ENCODE measurements at places on chromosomes 6 and 20.

- DNase-seq, result no peak
These were observed 654 bp downstream of the FAM8A1 start for GRCh38 chr6:17600527-17601385.

- no peak for DNase-seq
These were observed 69.6 kb downstream of the HFE start for GRCh38 chr6:26156850-26157250.

DNA sequence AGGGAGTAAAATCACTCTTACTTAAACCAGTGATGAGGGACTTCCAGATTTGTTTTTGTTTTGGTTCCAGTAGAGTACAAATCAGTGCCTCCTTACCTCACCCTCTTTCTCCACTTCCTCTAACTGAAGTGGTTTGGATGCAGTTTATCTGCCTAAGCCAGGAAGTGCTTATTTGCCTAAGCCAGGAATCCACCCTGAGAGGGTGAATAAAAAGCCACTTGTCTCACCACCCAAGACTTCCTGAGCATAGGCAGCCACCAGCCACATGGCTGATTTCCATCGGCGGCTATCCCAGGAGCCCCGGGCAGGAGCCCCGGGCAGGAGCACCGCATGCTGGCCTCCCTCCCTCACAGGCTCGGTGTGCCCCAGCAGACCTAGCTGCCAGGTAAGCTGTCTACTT is 12.0 kb downstream of the LRP11 start:
- DNase-seq, result no peak

DNA sequence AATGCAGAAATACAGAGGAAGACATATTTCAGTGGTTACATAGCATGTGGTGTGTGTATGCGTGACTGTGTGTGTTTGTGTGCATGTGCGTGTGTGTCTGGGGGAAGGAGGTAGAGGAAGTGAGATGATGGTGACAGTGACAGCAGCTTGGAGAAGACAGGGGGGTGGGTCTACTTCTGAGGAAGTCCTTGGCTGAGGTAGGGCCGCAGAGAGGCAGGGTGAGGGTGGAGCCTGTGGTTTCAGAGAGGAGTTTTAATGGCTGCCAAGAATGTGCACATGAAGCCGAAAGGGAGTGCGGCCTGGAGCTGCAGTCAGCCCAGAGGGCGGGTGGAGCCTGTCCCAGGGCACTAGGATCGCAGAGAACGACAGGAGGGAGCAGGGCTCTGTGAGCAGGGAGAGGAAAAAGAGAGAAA is 22.7 kb upstream of the RNF24 start:
- no peak for DNase-seq

DNA sequence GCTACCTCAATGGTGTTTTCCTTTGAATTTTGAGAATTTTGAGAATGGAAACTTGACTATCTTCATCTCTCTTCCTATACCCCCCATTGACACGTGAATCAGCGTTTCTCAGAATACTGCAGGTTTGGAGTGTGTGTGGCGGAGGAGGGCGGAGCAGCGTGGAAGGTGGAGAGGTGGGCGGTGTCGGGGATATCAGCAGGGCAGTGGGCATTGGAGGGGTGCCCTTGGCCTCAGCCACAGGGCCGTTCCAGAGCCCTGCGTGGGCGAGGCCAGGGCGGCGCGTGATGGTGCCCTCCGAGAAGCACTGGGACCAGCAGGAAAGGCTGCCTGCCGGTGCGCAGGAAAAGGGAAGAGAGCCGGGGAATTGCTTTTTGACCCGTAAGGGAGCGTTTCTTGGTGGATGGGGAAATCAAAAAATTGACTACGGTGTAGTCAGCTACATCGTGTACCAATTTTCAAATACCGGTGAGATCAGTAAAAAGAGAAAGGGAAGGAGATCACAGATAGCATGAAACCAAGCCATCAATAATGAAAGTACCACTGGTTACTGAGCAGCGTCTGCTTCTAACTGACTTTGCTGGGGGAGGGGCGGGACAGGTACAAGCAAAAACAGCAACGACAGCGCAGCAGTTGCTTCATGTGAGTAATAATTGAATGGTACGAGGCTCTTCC is 82.7 kb upstream of the DUSP22 start:
- no peak for DNase-seq

DNA sequence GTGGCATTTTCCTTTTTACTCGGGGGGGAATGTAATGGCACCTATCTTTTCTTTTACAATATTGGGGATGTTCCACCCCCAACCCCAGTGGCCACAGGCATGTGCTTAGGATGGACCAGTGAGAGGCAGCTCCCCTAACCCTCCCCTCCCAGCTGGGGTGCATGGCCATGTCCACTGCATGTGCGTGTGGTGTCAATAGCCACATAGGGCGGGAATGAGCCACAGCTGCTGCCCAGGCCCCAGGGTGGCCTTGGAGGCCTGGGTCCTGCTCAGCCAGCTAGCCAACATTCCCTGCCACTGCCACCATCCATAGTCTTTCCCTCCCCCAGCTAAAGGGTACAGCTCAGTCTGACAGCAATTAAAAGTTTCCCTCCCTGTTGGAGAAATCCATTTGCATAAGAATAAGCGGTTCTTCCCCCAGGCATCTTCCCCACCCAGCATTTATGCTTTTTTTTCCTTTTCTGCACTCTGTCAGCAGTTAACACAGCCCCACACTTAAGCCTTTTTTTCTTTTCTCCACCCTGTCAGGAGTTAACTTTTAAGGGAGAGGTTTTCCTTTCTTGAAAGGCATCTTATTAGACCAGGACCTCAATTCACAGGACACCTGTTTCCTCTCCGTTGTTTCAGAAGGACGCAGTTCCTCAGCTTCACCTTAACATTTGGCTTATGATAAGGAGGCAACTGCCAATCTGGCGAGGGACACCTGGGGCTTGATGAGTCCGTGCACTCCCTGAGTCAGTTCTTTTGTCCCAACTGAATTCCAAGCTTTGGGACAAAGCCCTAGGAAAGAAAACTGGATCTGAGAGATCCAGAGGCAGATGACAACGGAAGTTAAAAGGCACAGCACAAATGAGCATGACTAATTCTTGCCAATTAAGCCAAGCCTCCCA is 121.4 kb downstream of the TPBG start:
- no peak for DNase-seq

GRCh38 chr6:3414327-3415081 is 42.3 kb downstream of the SLC22A23 start:
- no peak for DNase-seq

DNA sequence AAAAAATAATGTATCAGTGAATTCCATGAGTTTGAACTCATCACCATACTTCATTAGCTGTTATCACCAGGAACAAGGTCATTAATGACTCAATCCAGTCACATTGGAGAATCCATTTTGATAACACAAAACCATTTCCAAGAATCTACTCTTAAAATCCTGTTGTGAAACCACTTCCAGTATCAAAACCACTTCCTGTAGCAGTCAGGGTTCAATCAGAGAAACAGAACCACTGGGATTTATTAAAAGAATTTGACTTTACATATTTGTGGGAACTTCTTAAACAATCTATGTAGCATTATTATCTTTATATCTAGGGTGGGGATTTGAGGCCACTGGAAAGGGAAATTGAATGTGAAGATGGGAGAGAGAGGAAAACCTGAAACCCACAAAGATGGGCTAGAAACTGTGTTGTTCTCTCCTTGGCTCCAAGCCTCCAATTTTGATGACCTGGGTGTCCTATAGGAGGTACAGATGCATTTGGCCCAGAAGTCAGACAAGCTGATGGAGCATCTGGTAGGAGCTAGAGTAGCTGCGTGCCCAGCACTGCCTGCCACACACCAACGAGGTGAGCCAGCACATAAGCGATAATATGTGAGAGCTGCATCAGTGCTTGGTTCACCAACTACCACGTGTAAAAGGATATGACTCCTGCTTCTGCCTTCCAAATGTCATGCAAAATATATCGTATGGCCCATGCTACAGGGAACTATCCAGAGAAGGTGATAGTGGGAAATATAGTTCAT is 117.0 kb downstream of the TMEM200A start:
- DNase-seq, result no peak

- DNase-seq, result no peak
These were observed 24.4 kb upstream of the SLC17A3 start for GRCh38 chr6:25898289-25898977.

DNA sequence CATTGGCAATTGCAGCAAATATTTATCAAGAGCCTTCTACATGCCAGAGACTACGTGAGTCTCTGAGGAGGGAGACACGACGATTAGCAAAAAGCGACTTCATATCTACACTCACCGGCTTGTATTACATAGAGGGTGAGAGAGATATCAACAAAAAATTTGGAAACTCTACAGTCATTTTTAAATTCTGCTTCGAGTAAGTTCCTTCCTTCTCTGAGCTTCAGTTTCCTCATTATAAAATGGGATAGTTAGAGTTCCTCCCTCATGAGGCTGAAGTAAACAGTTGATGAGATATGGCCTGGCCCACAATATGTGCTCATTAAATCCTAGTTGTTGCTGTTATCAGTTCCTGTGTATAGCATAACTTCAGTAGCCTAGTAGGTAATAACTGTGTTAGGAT is 64.1 kb upstream of the SIRPA start:
- DNase-seq, result no peak

GRCh38 chr6:161649068-161649467 is 375.2 kb upstream of the AGPAT4 start:
- DNase-seq, result no peak

DNA sequence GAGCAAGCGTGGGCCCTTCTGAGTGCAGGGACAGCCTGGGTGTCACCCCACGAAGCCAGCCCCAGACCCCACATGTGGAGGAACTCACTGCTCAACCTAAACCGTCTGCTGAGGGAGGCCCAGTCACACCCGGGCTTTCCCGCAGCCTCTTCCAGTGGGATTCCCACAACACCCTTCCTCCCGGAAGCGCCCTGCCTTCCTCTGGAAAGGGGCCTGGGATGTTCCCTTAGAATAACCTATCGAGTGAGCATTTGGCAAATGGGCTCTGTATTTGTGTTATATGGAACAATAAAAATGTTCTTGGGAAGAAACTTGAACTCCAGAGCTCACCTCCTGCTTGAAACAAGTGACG is 100.0 kb upstream of the DUSP22 start:
- DNase-seq, result no peak

- no peak for DNase-seq
These were observed 365.2 kb upstream of the JARID2 start for GRCh38 chr6:14880677-14881076.

- no peak for DNase-seq
These were observed 179.7 kb upstream of the SCGN start for GRCh38 chr6:25472306-25472705.

DNA sequence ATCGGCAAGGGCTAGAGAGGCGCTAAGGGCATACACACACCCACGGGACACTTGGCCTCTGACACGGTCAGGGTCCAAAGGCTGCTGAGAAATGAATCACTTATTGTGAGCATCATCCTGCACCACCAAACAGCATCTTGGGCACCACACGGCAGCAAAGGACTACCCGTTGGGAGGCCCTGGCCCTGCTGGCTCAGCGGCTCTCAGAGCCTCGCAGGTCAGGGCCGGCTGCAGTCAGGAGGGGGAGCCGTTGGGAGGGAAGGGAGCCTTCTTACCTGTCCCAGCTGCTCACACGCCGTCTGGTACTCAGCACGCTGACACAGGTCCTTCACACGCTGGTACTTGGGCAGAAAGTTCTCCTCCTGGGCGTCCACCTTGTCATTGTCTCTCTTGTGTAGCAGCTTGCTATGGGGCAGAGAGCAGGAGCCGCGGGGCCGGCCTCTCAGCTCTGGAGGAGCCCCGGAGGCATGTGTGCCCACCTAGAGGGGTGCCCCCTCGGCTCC is 109.0 kb downstream of the SULF2 start:
- no peak for DNase-seq

GRCh38 chr6:52611833-52612232 is 35.0 kb upstream of the TRAM2 start:
- no peak for DNase-seq

DNA sequence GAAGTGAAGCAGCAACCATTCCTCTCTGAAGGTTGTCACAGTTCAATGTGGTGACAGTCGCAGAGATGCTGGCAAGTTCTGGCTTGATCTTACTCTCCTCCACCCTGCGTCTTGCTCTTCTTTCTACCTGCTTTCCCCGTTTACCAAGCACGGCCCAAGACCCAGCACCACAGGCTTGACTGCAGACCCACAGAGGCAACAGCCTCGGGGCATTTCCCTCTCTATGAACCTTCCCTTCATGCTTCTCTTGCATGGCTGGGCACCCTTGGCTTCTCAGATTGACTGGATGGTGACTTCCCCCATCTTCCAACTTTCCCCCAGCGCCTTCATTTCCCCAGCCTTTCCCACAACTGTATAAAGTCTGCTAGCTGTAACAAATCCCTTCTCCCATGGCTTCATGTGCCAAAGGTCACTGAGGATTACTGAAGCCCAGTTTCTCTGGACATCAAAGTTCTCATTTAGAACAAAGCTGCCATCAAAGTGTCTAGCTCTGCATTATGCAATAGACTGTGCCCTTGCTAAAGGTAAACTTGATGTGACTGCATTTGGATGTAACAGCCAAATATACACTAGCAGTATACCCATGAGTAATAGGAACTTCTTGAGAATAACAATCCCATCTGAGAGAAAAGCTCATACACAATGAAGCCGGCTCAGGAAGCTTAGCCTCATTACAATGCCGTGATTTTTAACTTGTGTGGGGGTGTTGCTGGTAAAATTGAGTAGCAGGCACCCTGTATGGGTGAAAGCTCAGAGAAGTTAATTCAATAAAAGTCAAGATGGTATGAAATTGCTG is 723.1 kb upstream of the FLRT3 start:
- DNase-seq, result no peak

- DNase-seq, result no peak
These were observed 2.2 kb downstream of the C20orf173 start for GRCh38 chr20:35527122-35527769.

GRCh38 chr20:5001174-5002076 is at the start of gene SLC23A2:
TSS of gene SLC23A2 (minus strand) at chr20:5001510. CDS start at chr20:4932562, 68,948 bp downstream.
- DNase-seq, result no peak

DNA sequence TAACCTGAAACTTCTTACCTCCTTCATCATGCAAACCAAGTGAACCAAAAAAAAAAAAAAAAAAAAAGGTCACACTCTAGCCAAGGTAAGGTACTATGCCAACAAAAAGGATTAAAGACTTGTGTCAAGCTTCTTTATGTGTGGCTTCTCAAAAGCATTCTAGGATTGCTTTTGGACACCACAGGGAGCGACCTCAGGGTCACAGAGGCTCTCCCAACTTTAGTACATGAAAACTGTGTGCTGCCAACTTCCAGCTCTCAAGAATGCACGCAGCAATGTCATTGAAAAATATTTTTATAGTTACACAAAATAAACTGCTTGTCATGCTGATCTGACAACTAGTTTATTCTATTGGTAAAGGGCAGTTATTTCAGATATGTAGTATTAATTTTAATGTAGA is 243.8 kb downstream of the PLCB1 start:
- DNase-seq, result no peak

DNA sequence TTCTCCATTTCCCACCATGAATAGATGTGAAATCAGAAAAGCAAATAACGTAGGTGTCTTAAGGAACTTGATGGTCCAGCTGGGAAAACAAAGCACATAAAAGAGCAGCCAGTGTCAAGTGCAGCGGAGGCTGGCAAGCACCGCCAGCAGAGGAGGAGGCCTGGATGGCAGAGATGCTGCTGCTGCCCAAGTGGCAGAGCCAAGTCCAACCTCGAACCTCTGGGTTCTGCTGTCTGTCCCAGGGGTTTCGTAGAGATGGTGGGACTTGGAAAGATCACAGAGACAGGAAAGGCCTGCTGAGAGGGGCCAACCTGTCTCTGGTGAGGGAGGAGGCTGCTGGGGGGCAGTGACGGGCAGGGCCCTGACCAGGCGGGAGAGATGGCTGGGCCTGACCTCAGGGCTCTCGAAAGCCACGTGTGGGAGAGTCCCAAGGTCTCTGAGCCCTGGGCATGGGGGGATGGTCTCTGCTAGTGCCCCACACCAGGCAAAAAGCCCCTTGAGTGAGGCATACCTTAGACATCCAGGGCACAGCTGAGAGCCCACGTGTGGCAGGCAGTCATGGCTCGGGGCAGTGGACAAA is 77.3 kb downstream of the TCP11 start:
- no peak for DNase-seq

GRCh38 chr6:17839513-17840223 is 132.9 kb upstream of the NUP153 start:
- DNase-seq, result no peak

All from SHP77 treated with DMSO at 0.1 percent for 48 hours (cell line).